ENCODE measurements at places on chromosomes 5 and 9.

DNA sequence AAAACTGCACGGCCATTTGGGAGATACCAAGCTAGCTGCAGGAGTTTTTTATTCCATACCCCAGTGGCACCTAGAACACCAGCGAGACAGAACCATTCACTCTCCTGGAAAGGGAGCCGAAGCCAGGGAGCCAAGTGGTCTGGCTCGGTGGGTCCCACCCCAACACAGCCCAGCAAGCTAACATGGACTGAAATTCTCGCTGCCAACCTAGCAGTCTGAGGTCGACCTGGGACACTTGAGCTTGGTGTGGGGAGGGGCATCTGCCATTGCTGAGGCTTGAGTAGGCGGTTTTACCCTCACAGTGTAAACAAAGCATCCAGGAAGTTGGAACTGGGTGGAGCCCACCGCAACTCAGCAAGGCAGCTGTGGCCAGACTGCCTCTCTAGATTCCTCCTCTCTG lies 108.9 kb upstream of the CHD1 start:
- DNase-seq, result peak; percentile 17

GRCh38 chr5:142935014-142935413 lies 164.8 kb downstream of the ARHGAP26 start:
- DNase-seq, result no peak

- no peak for DNase-seq
These were observed 118.4 kb downstream of the PAM start for GRCh38 chr5:102873379-102873932.

GRCh38 chr5:124659798-124660197 lies 86.6 kb downstream of the ZNF608 start:
- DNase-seq, result no peak

GRCh38 chr5:157326440-157327005 lies 60.6 kb downstream of the CYFIP2 start:
- DNase-seq, result no peak

GRCh38 chr9:2489838-2490314 lies 131.7 kb upstream of the VLDLR start:
- DNase-seq, result no peak

- DNase-seq, result no peak
These were observed 48.1 kb upstream of the SH3PXD2B start for GRCh38 chr5:172502410-172502809.

DNA sequence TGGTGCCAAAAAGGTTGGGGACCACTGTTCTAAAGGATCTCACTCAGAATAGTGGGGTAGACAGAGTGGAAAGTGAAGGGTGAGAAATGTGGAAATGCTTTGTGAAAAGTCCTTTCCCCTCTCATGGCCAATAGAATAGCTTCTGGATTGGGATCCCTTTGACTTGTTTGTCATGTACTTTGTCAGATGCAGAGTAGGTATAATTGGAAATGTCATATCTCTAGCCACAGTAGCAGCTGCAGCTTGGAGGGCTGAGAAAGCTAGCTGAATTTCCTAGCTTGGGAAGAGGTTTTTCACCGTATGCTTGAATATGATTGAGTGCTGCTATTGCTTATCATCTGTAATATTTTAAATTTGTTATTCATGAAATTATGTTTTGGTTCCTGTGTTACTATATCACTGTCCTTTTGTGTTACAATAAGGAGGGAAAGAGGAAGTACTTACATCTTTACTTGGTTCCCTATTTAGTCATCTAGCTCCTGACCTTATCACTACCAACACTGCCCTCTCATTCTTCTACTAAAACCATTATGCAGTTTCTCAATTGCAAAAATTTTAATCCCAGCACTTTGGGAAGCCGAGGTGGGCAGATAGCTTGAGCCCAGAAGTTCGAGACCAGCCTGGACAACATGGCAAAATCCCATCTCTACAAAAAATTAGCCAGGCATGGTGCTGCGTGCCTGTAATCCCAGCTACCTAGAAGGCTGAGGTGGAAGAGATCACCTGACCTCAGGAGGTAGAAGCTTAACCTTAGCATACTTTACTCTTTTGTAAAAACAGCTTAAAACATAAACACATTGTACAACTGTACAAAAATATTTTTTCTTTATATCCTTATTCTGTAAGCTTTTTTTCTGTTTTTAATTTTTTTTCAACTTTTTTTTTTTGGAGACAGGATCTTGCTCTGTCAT lies 12.4 kb downstream of the SLC30A5 start:
- DNase-seq, result no peak

- no peak for DNase-seq
These were observed 93.9 kb downstream of the CD180 start for GRCh38 chr5:67102708-67103107.

- no peak for DNase-seq
These were observed 63.4 kb downstream of the GOLM1 start for GRCh38 chr9:86035827-86036440.

DNA sequence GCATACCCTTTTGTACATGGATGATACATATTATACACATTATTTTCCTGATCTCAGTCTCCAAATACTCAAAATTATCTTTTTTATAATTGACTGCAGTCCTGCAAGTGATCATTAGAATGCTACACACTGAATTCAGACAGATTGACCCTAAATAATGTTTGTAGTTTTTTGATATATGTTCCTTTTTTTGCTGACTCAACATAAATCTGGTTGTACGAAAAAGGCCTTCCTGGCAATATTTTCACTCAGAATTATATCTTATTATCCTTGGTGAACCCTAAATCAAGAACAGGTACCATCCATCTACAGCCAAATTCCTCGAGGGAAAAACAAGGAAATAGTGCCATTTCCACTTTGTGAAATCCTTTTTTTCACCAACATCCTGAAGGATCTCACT lies 105.6 kb upstream of the RASGRF2 start:
- DNase-seq, result no peak

- DNase-seq, result no peak
These were observed 82.7 kb downstream of the EGFLAM start for GRCh38 chr5:38341056-38341455.

DNA sequence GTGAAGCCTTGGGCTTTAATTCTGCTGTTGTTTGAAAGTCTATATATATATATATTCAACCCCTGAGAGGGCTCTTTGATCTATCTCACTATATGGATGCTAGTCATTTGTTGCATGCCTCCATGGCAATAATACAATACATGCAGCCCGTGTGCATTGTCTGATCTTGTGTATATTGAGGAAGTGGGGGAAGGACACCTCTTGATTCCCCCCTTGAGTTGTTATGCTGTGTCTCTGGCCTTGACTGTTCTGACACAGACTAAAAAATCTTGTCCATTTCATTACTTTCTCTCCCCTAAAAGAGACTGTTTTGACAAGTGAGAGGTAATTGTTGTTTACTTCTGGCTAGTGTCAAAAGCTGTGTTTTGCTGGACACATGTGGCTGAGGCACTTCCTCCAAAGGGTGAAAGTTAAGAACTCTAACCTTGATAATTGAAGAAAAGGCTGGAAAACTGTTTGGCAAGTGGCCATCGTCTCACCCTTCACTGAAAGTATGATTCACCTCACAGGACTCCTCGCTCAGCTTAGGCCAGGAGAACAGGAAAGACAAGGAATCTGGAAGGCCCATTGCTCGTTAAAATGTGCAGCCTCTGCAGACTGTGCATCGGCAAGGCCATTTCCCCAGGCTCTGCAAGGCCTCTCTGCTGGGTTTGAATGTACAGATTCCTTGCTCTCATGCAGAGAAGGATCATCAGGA lies 304.0 kb downstream of the PRELID2 start:
- no peak for DNase-seq

- no peak for DNase-seq
These were observed 35.0 kb downstream of the NACC2 start for GRCh38 chr9:136059851-136060670.

DNA sequence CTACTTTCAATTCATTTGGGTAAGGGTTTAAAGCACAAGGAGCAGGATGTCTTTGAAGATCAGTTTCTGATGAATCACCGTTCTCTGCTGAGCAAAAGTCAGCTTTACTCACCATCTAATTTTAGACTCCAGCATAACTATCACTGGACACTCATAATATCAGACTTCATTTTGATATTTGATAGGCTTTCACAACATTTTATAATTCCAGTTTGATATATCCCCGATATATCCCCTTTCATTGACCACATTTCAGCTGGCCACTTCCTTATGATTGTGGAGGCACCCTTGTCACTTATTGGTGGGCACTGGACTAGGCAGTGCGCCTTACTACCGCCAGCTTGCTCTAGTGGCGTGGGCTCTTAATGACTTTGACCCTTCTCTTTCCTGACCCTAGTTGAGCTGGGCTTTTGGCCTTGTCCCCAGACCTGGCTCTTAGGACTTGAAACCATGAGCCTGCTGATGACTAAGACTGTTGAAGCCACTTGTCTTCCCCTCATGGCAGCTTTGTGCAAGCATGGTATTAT lies 46.8 kb downstream of the CYSTM1 start:
- no peak for DNase-seq

DNA sequence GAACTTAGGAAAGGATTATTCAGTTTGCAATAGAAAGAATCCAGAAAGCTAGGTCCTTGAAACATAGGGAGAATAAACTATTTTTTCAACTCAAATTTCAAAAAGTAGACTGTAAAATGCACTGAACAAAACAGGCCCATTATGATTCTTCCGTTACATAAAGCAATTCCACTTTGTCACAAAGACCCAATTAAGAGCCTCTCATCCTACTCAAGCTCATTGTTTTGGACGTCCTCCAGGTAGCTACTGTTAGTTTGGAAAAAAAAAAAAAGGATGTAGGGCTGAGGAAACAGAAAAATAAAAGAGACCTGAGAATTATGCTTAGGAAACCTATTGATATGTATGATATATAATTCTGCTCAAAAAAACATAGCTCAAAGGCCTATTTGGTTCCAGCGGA lies 74.0 kb downstream of the DIRAS2 start:
- DNase-seq, result no peak

DNA sequence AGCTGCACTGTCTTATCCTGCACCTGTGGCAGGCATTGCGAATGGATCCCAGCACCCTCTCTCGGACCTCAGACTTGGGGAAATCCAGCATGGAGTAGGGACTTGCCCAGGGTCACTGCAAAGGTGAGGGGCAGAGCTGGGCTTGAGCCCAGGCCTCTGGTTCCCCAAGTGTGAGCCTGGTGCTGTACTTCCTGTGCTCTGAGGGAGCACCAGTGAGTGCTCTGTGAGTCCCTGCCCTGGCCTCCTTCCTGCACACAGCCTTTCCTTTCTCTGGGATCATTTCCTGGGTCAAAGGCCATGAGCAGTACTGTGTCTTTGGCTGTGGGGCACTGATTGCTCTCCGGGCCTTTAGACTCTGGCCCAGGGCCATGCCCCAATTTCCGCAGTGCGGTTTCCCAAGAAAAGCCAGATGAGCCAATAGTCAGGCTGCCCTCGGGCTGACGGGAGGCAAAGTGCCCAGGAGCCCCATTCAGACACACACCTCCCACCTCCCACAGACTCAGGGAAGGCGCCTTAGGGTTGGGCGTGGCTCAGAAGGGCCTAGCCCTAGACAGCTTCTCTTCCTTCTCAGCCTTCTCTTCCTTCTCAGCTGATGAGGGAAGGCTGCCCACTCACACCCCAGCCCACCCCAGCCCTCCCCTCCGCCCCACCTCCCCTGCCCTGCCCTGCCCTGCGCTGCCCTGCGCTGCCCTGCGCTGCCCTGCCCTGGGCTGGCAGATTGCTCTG lies 23.3 kb upstream of the TRIM14 start:
- DNase-seq, result no peak

DNA sequence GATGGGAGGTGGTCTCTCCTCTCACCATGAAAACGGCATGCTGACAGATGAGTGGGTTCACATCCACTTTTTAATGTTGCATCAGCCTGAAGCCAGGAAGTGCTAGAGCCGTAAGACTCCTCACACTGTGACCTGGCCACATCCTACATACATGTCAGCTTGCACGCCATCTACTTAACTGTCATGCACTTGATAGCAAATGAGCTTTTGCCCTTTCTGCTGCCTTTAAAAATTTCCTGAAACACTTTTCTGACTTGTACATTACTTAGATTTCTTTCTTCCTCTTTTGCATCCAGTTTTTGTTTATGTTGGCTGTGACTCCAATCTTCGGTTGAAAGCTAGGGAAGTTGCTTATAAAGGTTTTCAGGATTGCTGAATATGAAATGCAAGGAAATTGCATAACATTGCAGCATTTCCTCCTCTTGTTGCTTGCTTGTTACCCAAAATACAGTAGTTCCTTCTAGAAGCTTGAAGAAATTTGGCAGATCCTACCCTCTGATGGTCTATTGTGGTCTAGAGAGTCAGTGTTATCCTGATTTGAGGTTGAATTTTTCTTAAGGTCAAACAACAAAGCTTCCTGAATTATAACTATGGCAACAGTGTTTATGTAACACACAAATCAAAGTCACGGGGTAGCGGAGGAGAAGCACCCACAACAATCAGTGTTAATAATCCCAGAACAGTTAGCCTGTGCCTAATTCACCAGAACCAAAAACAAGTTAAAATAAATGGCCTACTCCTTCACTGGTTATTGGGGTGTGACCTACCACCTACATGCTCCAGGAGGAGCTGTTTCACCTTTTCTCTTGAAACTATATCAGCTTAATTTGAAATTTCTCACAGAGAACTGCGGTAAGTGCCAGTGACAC lies 232.5 kb downstream of the ARHGAP26 start:
- peak; percentile 33 for DNase-seq

DNA sequence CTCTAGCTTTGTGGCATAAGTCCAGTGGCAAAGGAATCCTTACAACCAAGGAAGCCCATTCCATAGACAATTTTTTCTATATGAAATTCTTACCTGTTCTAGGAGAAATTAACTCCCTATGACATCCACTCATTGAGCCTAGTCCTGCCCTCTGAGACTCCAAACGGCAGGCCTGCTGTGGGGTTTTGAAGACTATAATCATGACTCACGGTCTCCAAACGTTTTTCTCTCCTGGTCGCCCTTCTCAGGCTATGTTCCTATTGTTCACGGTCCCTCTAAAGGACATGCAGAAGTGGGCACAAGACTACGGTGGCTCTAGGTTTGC lies 611 bp downstream of the EXOSC3 start:
- DNase-seq, result no peak

All from activated T-helper 1 cell treated with anti-CD3 and anti-CD28 coated beads, Interleukin-2, amount 50 U/mL, for 16 hours (primary cell).